ENCODE measurements at places on chromosomes 12 and 14. TPM values are rescaled to one million over a fixed set of nuclear protein-coding genes. Genes with fewer than 3 reads are reported as not detected.

GRCh38 chr12:79413796-79414195, 277.0 kb downstream of the PAWR start:
- no peak for DNase-seq

GRCh38 chr12:75478116-75478794, 2.3 kb upstream of the GLIPR1 start:
- no peak for DNase-seq

Gene PFDN5
- total RNA-seq: 539 TPM

DNA sequence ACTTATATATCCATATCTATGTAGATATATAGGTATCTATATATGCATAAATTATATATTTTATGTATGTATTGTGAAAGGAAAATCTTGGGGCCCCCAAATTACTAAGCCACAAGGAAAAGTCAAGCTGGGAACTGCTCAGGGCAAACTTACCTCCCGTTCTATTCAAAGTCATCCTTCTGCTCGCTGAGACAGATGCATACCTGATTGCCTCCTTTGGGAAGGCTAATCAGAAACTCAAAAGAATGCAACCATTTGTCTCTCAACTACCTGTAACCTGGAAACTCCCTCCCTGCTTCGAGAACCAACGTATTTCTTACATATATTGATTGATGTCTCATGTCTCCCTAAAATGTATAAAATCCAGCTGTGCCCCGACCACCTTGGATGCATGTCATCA, 58.8 kb upstream of the C14orf132 start:
- no peak for DNase-seq
